Amniotic stem cell (primary cell): ENCODE measurements at places on chromosomes 2 and 18.

DNA sequence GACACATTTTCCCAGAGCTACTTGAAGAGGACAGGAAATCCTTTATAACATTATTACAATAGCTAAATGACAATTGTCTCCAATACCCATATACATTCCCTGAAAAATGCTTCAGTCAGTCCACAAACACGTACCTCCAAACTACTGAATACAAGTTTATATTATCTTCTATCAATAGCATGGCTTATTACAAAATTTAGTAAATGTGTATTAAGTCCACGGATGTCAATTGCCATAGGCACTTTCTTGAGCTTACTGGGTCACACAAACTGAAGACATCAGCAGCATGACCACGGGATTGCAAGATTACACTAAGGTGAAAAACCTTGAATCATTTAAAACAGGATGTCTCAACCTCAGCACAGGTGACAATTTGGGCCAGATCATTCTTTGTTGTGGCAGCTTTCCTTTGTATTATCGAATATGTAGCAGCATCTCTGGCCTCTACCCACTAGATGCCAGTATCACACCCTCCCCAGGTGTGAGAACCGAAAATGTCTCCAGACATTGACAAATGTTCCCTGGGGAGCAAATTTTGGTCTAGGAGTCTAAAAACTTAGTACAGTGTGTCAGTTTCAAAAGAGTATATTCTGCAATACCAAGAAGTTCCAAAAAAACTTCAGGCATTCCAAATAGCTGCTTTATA, 1.4 kb downstream of the MBD2 start:
- no peak for DNase-seq

DNA sequence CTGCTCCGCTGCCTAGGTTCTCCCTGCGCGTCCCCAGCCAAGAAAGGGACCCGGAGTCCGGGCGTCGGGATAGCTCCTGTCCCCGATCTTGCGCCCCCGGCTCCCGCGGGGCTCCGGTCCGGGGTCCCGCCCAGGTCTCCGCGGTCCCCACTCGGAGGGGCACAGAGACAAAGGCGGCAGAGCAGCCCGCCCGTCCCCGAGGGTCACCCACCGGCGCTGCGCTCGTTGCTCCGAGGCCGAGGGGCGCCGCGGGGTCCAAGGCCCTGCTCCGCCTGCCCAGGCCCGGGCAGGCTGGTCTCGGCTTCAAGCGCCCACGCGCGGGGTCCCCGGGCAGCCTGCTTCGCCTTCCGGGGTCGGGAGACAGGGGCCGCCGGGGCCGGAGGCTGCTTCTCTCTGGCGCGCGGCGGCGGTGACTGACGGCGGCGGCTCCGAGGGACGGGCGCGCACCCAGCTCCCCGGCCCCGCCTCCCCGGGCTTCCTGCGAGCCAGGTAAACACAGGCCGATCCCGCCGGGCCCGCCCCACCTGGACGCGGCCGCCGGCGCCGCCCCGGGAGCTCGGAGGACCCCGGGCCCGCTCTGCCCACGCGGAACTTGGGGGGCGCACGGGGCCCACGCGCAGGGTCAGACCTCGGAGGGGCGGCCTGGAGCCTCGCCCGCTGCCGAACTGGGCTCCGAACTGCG, at the start of gene MBP:
Gene MBP, minus strand, starts transcription at position 415 of the 682 bp plus-strand sequence. CDS start 27,522 bp downstream, outside the sequence.
- DNase-seq, result no peak

- DNase-seq, result no peak
Observed at GRCh38 chr2:233044974-233045605, 12.6 kb downstream of the NEU2 start.

DNA sequence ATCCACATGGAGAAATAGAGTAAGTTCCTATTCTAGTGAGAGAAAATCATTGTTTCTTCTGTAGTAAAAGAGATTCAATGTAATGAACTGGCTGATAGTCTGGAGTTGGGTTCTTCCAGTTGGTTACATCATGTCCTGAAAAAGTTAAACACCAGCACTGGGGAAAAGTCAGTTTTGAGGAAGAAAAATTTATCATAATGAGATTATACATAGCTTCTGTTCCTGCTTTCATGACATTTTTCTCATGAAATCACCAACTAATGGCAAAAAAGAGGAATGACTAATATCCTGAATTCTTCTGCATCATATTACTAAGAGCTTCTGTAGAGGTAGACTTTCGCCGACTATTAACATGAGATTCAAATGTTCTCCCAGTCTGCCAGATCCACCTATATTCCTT, 69.2 kb upstream of the SLC9A2 start:
- DNase-seq, result no peak

DNA sequence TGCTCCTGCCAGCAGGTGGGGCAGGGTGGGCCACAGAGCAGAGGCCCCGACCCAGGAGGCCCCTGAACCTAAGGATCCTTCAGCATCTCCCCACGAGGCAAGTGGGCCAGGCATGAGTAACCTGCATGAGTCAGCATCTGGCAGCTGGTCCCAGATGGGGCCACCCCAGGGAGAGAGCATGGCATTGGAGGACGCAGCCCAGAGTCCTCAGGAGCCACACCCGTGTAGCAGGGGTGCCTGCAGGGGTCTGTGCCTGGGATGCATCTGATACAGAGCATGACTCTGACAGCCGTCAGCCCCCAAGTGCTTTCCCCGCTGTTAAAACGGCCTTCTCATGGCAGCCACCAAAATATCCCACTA, 185.6 kb upstream of the SALL3 start:
- no peak for DNase-seq

DNA sequence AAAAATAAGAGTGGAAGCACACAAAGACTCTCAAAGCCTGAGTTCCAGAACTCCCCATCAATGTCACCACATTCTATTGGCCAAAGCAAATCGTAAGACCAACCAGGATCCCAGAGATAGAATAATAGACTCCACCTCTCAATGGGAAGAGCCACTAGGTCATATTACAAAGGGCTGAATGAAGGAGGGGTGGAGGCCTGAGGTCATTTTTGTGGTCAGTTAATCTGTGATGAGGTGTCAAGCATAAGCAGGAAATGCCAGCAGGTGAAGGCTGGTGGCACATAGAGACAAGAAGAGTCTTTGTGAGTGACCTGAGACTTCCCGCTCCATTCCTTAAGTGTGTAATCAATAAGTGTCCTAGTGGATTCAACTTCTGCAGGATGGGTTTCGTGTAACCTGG, 144.3 kb downstream of the TFCP2L1 start:
- no peak for DNase-seq

DNA sequence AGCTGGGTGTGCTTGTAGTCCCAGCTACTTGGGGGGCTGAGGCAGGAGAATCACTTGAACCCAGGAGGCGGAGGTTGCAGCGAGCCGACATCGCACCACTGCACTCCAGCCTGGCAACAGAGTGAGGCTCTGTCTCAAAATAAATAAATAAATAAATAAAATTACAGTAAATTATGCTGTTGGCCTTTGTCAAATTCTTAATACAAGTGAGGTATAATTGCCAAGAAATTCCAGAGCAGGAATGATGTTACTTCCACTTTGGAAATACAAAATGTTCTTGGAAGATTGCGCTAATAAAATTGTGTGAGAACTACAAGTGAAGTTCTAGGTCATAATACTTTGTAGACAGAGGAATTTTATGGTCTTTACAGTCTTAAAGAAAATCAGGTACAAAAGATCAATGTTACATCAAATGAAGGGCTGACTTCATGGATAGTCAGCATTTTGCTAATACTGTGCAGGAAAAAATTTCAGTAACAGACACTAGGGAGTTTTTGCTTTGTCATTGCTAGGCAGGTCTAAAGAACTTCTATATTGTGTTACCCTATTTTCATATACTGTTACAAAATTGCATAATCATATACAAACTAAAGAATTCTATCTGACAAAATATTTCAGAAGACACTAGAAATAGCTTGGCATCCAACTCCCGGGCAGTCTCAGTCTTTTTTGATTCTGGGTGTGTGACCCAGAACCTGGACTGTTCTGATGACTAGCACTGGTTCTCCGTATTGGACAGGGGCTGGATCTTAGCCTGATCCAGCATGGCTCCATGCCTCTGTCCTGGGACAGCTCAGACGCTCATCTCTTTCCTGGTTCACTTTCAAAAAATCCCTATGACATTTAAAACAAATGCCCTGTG, 76.0 kb upstream of the STK17B start:
- no peak for DNase-seq

- DNase-seq, result no peak
Observed at GRCh38 chr18:58881477-58881876, 16.8 kb downstream of the ZNF532 start.

DNA sequence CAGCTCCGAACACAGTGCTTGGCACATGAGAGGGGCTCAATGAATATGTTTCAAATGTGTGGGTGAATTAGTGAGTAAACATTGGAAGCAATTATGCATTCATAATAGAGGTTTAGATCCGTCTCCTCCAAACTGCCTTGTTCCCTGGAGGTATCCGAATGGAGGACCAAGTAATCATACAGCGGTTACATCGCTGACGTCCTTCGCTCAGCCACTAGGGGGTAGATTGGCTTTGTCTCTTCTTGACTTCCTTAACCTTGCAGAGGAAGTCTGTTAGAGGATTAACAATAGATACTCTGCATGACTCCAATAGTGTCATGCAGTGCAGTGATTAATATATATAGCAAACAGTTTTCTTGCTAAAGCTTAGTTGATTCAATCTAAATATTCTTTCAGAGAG, 517.0 kb downstream of the PTPRM start:
- DNase-seq, result no peak

- peak; percentile 9 for DNase-seq
Observed at GRCh38 chr2:109128616-109129355, at the start of gene SH3RF3. TSS of gene SH3RF3 (plus strand) at chr2:109129205.

DNA sequence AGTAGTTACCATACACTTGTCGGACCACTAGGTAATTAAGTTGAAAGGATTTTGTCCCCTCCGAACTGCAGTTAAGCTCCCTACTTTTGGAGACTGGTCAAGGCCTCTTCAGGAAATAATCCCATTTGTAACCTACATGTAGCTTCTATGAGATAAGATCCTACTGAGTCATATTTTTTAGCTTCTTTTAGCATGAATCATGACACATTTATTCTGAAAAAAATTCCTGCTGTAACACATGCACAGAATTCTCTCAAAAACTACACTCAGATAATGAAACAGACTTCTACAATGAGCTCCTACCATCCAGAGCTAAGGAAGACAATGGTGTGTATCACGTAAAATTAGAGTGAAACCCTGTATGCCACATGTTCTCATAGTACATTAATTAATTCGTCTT, 100.7 kb upstream of the CCDC195 start:
- no peak for DNase-seq
